ENCODE measurements at places on chromosomes 2 and 18.

GRCh38 chr2:71777946-71778345, 324.6 kb downstream of the DYSF start:
- DNase-seq: no peak

DNA sequence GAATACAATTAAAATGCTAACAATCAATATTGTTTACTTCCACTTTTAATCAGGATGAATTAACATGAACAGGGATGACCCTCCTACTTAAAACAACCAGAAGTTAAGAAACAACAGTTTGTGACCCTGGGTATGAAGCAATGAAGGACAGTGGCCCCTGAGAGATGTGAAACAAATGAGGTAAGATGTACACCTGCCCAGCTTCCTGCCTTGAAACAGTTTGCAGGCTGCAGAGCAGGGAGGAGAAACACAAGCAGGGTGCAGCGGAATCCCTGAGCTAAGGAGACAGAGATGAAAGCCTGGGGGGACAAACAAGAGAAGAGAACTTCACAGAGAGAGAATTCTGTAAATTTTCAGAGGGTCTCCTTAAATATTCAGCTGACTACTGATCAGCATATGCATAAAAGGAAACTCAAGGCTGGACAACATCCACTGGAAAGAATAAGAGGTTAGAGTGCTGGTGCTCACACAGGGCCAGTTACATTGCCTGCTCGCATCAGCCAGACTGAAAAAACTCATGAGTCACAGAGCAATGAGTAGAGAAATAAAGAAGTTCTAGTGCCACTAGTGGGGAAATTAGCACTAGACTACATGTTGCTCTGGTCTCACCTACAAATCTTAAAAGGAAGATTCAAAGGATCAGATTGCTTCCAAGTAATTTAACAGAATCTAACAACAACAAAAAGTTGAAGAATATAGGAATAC, 106.4 kb downstream of the PID1 start:
- DNase-seq: no peak

DNA sequence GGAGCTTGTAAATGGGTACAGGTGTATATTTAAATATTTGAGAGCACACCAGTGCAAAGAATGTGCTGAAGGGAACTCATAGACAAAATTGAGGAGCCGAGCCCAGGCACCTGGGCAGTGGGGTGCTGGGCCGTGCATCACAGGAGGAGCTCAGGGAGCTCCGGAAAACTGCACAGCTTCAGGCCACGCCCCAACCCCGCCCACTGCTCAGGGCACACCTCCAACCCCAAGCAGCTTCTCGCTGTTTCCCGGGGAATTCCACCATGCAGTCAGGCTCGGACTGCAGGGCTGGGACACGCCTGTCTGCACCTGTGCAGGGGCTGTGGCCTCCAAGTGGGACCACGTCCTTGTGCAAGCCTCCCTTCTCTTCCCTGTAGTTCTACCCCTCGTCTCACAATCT, 243.0 kb downstream of the HDAC4 start:
- no peak for DNase-seq

DNA sequence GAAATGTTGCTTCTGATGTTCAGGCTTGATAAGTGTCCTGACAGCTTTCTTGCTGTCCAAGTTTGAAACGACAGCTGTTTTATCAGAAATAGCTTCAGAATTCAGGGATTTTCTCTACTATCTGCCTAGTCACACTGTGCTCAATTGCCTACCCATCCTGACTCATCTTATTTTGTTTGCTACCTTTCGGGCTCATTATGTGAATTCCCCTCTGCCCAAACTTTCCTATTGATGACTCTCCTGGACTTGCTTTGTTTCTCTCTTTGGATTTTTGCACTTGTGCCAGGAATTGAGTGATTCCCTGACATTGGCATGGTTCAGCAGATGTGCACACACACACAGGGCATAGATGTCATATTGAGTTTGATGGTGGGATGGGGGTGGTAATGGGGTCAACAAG, 1052.6 kb upstream of the PIK3C3 start:
- no peak for DNase-seq

DNA sequence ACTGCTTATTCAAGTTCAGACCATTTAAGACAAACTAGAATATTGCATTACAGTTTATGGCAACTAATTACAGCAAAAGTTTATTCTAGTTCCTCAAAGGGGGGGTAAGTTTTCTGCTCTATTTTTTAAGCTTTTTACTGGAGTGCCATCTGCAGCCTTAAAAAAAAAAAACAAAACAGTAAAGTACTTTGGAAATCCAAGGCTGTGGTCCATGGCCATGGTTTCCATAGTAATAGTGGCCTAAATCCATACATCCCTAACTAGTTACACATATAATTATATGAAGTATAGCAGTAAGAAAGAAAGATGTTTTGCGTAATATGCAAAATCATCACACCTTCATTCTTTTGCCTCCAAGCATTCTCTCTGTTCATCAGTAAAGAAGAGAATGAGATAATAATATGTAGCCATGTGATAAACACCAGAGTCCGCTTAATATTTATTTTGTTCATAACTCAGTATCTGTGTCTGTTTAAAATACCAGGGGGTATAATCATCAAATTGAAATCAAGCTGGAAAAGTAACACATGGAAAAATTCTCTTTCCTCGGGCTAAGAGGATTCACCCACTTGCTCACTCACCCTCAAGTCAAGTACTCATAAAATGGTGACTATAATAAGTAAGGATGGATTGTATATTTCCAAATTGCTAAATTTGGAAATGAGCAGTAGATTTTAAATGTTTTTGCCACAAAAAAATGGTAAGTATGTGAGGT, 301.1 kb upstream of the RND3 start:
- no peak for DNase-seq

- no peak for DNase-seq
Observed at GRCh38 chr18:78293940-78294541, 685.6 kb upstream of the SALL3 start.

DNA sequence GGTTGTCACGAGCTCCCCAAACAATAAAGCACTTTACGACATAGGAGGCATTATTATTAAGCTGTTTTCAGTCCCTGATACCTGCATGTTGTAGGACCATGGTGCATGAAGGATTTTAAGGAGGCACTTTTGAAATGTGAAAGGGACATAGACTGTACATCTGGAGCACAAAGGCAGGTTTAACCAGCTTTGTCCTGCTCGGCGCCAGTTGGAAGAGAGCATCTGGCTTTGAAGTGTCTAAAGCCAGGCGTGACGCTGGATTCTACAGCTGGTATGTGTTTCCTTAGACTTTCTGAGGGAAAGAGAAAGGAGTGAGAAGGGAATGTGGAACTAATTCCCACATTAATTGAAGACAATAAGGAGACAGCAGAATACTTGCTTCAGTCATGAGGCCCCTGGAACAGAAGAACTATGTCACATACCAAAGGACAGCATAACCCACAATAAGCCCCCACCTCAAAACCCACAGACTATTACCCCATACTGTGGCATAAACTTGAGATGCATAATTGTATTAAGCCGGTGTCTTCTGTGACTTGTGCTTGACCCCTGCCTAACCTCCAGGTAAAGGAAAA, 381.0 kb upstream of the MEX3C start:
- no peak for DNase-seq

GRCh38 chr2:192443831-192444230, 249.1 kb upstream of the TMEFF2 start:
- DNase-seq: no peak

- DNase-seq: no peak
Observed at GRCh38 chr2:212076456-212076855, 462.1 kb downstream of the ERBB4 start.

DNA sequence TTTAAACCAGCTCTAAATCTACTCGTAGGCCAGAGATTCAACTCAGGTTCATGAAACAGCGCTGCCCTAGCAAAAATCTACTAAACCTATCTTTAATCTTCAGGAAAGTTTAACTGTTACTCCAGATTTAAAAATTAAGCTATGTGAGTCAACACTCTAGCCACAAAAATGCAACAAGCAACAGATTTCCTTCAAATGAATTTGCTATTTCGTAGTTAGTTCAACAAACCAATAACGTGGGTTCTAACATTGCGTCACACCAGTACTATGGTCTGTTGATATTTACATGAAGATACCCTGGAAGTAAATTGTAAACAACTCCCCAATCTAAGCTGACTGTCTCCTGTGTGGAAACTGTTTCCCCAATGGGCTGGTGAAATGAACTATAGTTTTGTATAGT, 71.2 kb downstream of the FIGN start:
- peak; percentile 52 for DNase-seq

GRCh38 chr2:107436281-107436680, 390.4 kb upstream of the RGPD4 start:
- no peak for DNase-seq

GRCh38 chr18:61149786-61150185, 183.4 kb upstream of the CDH20 start:
- DNase-seq: no peak

- DNase-seq: no peak
Observed at GRCh38 chr2:71879509-71880184, 268.0 kb downstream of the CYP26B1 start.

- no peak for DNase-seq
Observed at GRCh38 chr2:100584816-100585215, 22.0 kb downstream of the PDCL3 start.

DNA sequence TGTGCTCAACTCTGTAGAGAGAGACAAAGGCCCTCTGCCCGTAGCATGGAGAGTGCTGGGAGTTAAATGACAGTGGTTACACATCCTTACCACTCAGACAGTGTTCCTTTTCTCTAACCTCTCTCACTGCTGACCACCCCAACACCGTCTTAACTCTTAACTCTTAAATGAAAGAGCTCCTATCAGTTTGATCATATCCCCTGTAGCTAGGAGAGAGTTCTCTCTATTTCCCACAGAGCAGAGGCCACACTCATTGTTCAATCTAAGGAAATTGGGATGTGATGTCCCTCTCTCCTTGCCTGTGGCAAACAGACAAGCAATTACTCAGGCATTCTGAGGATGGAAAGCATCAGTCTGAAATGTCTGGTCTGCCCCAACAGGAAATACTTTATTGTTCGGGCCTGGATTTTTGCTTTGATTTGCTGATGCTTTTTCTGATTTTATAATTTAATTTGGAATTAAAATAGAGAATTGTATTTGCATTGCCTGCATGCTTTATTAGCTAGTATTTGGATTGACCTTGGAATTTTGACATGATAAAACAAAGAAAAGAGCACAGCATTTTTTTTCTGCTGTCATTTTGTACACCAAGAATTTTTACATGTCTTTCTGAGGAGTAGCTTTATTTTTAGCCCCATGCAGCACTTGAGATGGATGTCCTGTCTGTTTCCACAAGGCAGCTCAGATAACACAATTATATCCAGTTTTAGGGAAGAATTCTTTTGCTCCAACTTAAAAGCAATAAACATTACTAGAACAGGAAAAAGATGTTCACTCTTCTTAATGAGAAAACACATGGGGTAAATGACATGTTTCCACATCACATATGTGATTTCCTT, 27.7 kb upstream of the IER3IP1 start:
- DNase-seq: no peak

GRCh38 chr2:71702971-71703898, 249.9 kb downstream of the DYSF start:
- no peak for DNase-seq

GRCh38 chr2:11738589-11739436, 7.6 kb upstream of the LPIN1 start:
- no peak for DNase-seq

GRCh38 chr2:890791-891190, 59.9 kb upstream of the SNTG2 start:
- DNase-seq: no peak

DNA sequence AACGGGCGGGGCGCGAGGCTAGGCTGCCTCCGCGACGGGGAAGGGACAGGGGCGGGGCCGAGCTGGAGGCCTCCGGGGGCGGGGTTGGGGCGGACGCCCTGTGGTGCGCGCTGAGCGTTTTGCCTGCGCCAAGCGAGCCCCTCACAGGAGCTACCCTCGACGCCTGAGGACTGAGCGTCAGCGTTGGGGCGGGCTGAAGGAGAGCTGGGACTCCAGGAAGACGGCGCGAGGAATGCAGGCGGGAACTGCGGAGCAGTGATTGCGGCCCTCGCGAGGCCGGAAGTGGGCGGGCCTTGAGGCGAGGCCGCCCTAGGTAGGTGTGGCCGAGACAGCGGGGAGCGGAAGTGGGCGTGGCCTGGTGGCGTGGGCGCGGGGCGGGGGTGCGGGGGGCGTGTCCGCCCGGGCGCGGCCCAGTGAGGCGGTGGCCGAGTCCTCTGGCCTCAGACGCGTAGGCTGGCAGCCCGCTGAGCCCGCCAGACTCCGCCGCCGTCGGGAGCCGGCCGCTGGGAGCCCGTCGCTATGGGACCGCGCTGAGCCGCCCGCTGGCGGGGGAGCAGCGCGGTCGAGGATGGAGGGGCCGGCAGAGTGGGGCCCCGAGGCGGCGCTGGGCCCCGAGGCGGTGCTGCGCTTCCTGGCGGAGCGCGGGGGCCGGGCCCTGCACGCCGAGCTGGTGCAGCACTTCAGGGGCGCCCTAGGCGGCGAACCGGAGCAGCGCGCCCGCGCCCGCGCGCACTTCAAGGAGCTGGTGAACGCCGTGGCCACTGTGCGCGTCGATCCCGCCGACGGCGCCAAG, at the start of the genes SEPTIN10 and SOWAHC:
TSS of gene SEPTIN10 (minus strand) at position 45 of the 793 bp plus-strand sequence. CDS start 139 bp downstream, outside the sequence.
TSS of gene SOWAHC (plus strand) at position 443 of the 793 bp plus-strand sequence. CDS start at position 569, 126 bp downstream.
- peak; percentile 95 for DNase-seq

GRCh38 chr18:2060086-2060485, 511.2 kb downstream of the METTL4 start:
- no peak for DNase-seq

DNA sequence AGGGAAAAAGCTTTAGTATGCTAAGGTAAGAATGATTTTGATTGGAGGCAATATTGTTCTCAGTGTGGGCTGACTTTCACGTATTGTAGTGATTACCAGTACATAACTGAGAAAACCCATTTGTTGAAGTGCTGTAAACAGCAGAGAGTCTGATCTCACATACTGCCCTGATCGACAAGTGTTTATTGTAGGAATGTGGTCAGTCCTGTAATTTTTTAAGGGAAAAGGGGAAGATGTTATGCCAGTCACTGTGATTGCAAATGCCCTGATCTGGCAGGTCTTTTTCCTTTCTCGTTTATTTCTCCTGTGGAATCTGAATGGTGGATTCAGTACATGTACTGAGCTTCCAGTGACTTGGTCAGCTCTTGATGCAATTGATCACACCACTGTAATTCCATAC, 11.5 kb downstream of the SPATS2L start:
- no peak for DNase-seq
